AG04450 (cell line): ENCODE measurements at places on chromosomes 11 and 22.

- DNase-seq = no peak
Measured at GRCh38 chr22:48352086-48352911, 1475.4 kb downstream of the BRD1 start.

- DNase-seq = no peak
Measured at GRCh38 chr22:20523086-20523983, 15.9 kb downstream of the MED15 start.

- no peak for DNase-seq
Measured at GRCh38 chr11:86153439-86153838, 84.6 kb upstream of the PICALM start.

DNA sequence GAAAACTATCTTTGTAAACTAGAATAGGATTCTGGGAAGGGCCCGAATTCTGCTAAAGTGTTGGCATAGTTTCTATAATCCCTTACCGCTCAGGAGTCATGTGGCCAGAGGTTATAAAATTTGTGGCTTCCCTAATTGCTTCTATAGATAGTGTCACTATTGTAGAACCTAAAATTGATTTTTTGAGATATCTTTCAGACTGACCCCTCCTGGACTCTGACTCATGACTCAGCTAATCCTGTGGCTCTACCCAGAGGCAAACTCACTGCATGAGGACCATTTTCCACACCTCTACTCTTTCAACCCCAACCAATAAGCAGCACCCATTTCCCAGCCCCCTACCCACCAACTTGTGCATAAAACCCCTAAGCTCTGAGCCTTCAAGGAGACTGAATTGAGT, 61.8 kb upstream of the PRSS23 start:
- DNase-seq = no peak

DNA sequence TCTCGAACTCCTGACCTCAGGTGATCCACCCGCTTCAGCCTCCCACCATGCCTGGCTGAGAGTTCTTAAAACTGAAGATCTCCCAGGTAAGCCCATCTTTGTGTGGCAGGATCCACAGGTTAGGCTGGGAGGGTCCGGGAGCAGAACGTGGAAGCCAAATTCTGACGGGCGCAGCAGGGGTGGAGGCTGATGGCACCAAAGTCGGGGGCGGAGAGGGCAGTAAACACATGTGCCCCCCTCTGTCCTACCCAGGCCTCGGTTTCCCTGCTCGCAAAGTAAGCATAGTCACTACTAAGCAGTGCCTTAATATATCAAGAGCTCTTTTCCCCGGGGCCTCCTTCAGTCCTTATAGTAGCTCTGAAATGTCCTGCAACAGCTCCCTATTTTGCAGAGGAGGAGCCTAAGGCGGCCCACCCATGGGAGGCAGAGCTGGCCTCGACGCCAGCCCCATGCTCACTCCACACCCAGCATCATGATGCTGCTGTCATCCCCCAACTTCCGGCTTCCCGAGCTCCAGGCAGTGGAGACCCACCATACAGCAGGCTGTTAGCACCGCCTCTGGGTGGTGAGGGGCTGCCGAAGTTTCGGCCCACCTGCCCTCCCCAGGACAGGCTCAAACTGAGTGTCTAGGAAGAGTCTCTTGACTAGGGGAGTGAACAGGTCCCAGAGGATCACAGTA, 230.0 kb downstream of the CTTN start:
- no peak for DNase-seq

- peak; percentile 7 for DNase-seq
Measured at GRCh38 chr22:19717691-19718455, 3.6 kb downstream of the SEPTIN5 start.

DNA sequence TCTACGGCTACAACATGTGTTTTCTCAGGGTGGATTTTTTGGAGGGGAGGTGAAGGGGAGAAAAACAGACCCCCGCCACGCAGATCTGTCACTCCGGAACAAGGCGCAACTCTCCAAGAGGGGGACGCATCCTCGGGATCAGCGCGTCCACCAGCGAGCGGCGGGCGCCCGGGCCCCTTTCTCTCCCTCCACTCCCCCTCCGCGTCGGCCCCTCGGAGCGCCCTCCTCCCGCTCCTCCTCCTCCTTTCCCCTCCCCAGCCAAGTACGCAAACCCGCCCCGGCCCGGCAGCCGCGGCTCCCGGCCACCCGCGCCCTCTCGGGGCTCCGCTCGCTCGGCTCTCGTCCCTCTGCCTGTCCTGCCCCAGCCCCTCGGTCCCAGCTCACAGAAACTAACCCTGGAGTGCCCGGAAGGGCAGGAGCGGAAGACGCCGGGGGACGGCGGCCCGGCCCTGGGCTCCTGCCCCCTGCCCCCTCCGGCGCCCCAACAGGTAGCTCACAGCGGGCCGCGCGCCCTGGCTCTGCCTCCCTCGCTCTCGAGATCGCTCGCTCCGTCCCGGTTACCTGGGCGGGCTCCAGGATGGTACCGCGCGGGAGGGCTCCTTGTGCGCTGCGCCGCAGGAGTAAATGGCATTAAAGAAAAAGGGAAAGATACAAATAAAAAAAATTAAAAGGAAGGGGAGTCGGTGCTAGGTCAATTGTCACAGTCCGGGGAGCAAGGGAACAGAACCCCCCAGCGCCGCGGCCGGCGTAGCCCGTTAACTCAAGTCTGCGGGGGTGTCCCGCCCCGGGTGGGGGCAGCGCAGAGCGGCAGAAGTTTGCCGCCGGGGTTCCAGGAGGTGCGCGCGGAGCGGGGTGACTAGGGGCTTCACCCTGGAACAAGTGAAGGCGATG, 131.4 kb upstream of the C11orf58 start:
- DNase-seq = no peak

DNA sequence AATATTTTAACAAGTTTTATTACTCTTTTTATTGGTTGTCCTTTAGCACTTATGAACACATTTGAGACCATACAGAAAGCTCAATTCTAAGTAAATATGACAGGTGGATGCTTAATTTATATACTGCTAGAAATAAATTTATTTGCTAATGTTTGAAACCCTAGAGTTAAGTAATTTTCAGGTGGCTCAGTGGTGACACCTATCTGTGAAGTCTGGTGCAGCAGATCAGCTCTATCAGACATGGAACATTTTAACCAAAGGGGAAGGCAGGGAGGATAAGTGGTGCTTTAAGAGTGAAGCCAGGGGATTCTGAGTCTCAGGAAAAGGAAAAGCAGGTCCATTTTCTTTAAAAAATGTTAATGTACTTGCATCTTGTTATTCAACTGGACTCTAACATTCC, 175.8 kb downstream of the DSCAML1 start:
- DNase-seq = no peak

DNA sequence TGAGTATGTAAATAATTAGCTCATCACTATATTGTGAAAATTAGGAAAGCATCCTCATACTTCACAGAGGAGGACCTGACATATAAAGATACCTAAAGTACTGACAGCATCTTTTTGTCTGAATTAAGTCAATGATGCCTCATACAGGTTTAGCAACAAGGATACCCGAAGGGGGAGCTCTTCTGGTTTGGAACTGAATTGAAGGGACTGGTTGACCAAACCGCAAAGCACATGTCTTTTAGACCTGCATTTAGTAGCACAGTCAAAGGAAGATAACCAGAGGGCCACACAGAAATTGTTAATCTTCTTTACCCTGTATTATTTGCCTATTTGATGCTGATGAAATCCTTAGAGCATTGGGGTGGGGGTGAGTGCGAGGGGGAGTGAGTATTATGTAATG, 12.9 kb upstream of the WT1 start:
- DNase-seq = no peak

DNA sequence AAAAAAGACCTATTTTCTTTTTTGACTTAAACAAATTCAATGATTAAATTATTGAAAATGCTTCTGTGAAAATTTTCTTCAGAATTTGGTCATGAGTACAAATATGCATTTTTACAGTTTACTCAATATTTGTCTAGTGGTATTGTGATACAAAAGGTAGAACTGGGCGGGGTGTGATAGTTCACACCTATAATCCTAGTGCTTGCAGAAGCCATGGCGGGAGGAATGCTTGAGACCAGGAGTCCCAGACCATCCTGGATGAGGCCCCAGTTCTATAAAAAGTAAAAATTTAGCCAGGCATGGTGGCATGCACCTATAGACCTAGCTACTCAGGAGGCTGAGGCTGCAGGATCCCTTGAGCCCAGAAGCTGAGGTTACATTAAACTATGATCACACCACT, 90.6 kb downstream of the ARHGAP42 start:
- DNase-seq = no peak

DNA sequence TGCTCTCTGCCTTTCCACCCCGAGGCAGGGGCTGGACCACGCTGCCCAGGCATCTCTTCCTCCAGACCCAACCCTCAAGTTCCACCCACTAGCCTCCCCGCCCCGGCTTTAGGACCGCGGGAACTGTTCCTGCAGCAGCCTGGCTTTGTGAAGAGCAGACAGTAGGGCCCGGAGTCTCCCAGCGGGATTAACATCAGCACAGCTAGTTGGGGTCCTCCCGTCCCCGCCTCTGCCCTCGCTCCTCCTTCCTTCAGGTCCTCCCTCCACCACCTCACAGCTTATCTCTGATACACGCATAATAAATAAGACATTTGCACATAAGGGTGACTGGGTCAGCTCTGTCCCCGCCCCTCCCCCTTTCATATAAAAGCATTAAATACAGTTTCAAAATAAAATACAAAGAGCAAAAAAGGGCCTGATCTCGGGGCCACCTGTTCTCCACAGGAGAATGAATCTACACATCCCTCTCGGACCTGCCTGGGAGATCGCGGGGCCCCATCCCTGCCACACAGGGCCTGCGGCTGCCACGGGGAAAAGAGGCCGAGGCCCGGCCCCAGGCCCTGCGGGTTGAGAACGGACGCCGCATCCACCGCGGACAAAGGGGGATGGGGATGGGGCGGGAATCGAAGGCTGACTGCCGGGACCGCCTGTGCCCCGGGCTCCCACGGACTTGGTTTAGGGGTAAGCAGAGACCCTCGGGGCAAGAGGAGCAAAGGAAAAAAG, 6.5 kb downstream of the ZFTA start:
- no peak for DNase-seq

DNA sequence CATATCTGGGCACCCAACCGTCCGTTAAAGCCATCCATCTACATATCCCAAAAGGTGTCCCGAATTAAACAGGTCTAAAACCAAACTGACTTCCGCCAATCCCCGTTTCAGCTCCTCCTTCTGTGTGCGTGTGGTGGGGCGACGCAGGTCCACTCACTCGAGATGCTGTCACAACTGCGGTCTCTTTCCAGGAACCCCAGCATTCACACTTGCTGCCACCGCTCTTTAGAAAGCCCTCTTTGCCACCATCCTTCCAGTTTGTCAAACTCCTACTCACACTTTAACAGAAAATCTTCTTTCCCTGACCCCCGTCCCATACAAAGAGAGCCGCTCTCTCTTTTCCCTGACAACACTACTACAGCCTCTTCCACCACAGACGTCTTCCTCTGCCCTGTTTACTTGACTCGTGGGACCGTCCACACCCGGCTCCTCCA, 467 bp downstream of the ESS2 start:
- no peak for DNase-seq

DNA sequence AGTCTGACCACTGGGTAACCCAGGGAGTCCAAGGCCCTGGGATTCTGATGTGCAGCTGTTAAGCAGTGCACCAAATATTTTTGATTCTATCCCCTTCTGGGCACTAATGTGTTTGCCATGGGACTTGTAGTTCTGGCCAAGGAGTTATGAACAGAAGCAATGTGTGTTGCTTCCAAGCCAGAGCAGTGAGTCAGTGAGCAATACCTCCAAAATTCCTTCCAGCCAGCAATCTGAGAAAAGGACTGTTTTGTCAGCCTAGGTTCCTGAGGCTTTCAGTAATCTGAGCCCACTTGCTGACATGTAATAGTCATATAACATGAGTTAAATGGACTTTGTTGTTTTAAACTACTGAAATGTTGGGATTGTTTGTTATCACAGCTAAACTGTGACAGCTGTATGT, 311.4 kb downstream of the NELL1 start:
- DNase-seq = no peak

GRCh38 chr22:48268771-48269552, 1506.5 kb downstream of the TBC1D22A start:
- DNase-seq = no peak

DNA sequence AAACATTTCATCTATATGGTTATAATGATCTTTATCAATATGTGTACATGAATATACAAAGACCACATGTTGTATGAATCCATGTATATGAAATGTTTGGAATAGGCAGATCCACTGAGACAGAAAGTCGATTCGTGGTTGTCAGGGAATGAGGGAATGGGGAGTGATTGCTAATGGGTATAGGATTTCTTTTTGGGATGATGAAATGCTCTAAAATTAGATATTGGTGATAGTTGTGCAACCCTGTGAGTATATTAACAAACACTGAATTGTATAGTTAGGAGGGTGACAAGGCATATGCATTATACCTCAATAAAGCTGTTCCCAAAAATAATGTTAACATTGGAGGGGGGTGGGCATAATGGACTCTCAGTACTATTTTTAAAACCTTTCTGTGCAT, 5.0 kb upstream of the PTPMT1 start:
- no peak for DNase-seq

DNA sequence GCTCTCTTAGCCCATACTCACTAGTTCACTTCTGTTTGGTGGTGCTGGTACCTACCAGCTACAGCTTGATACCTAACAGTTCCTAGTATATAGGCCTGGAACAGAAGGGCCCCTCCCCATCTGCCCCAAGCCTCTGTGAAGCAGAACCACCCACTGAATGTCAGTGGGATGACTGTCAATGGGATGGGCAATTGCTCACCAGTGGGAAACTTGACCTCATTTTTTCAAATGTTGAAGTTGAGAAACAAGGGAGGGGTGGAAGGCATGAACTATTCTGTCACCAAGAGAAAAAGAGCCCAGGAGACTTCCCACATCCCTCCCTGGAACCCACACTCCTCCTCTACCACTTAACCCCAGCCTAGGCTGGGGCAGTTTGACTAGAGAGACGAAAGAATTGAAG, at the start of gene NLRP10:
TSS of gene NLRP10 (minus strand) at position 62 of the 400 bp plus-strand sequence. CDS start 1,952 bp downstream, outside the sequence.
- peak; percentile 67 for DNase-seq

- no peak for DNase-seq
Measured at GRCh38 chr22:33260498-33260897, 202.3 kb upstream of the SYN3 start.

DNA sequence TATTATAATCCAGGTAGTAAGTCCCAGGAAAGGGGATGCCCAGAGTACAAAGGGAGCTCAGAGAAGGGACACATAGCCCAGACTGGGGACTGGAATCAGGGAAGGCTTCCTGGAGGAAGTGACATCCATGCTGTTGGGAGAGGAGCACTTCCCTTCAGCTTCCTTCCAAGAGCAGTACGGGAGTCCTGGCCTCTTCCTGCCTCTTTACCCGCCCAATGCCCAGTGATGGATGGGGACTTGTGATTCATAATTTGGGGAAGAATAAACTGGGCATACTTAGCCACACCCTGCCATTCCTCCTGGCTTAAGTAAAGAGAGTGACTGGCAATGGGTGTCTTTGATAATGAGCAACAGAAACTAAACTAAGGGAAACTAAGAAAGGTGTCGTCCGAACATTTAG, 11.5 kb downstream of the C11orf91 start:
- DNase-seq = no peak

- DNase-seq = no peak
Measured at GRCh38 chr11:84021291-84021690, 735.1 kb upstream of the CCDC90B start.

- DNase-seq = no peak
Measured at GRCh38 chr11:45486461-45486860, 179.0 kb downstream of the CHST1 start.
